ENCODE measurements at places on chromosomes 2 and 18. TPM values are rescaled to one million over a fixed set of nuclear protein-coding genes. Genes with fewer than 3 reads are reported as not detected.

The ASTL gene
- total RNA-seq, result not detected

The ABCB11 gene
- 0.18 TPM for total RNA-seq

The GREB1 gene
- total RNA-seq, result 0.64 TPM

The TGFA gene
- 0.93 TPM for total RNA-seq

The PLCD4 gene
- 0.93 TPM for total RNA-seq

The TMEM185B gene
- total RNA-seq, result 39.1 TPM

The ZBTB7C gene
- 0.06 TPM for total RNA-seq

The OR6B2 gene
- not detected for total RNA-seq

The DHRS9 gene
- total RNA-seq, result not detected

The ZSWIM2 gene
- not detected for total RNA-seq

The GALNT5 gene
- total RNA-seq, result 0.48 TPM

The FOXI3 gene
- not detected for total RNA-seq

The TTN gene
- total RNA-seq, result 0.41 TPM

The CTLA4 gene
- total RNA-seq, result not detected

The SGPP2 gene
- total RNA-seq, result 1.4 TPM

The CRYGC gene
- total RNA-seq, result not detected

The GCKR gene
- total RNA-seq, result 1.8 TPM
